ENCODE measurements at places on chromosomes 3 and 15. TPM values are rescaled to one million over a fixed set of nuclear protein-coding genes. Genes with fewer than 3 reads are reported as not detected.
A peak's percentile ranks its signal among the peaks of the same experiment; 100 is the strongest.

The PROS1 gene
- 5.2 TPM for total RNA-seq

- peaks cover 68% of the 10 kb centered on the region for H3K4me1 ChIP-seq
- DNase-seq: no peak
- H3K4me3 ChIP-seq: no peak overlapping the region
- no peaks in the 10 kb centered on the region for H3K36me3 ChIP-seq
Measured at GRCh38 chr3:183303690-183304089, 50.6 kb downstream of the B3GNT5 start.

- no peaks in the 10 kb centered on the region for H3K36me3 ChIP-seq
- H3K27ac ChIP-seq: peak overlapping the region; percentile 60
- H3K27me3 ChIP-seq: no peaks in the 10 kb centered on the region
- H3K4me1 ChIP-seq: peaks cover 20% of the 10 kb centered on the region
Measured at GRCh38 chr3:43418601-43419272, 132.4 kb downstream of the SNRK start.

DNA sequence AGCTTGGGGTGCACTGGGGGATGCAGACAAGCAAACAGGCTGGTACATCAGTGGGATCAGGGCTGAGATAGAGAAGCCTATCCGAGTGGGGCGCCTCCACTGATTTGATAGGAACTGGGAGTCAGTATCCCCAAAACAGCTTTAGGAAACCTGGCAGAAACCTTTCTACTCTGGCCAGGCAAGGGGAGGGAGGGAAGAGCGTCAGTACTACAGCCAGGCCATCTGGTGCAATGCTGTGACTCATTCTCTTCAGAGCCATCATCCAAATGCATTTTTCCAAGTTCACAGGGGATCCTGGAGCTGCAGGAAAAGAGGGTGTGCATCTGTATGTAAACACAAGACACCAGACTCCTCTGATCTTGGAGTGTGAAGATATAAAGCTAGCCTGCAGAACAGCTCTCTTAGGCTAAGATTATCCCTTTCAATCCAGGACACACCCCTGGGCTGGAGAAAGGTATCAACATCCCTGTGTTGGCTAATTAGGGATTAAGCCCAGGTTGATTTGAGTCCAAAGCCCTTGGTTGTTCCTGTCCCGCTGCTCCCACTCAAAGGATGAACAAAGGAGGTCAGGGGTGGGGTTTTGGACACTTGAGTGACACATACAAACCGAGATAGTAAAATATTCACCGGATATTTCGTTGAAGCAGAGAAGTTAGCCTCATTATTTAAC lies 9.3 kb downstream of the GALNT15 start:
- H3K4me3 ChIP-seq: no peak overlapping the region
- no peak for DNase-seq
- H3K36me3 ChIP-seq: no peaks in the 10 kb centered on the region
- peaks cover 5% of the 10 kb centered on the region for H3K4me1 ChIP-seq

- H3K27ac ChIP-seq: peak overlapping the region; percentile 87
- H3K36me3 ChIP-seq: no peaks in the 10 kb centered on the region
- peaks cover 99% of the 10 kb centered on the region for H3K4me1 ChIP-seq
- no peak for DNase-seq
- H3K27me3 ChIP-seq: no peaks in the 10 kb centered on the region
Measured at GRCh38 chr15:67145710-67146109, 80.3 kb downstream of the SMAD3 start.

- H3K4me1 ChIP-seq: peaks cover 44% of the 10 kb centered on the region
- no peaks in the 10 kb centered on the region for H3K27me3 ChIP-seq
- H3K27ac ChIP-seq: peak overlapping the region; percentile 11
- no peaks in the 10 kb centered on the region for H3K36me3 ChIP-seq
- DNase-seq: peak; percentile 71
- peak overlapping the region; percentile 12 for H3K4me3 ChIP-seq
Measured at GRCh38 chr15:59300618-59301139, 72.0 kb downstream of the MYO1E start.

The CYP1A2 gene
- total RNA-seq: not detected

The DNAJA4 gene
- total RNA-seq: 263 TPM

Measured in psoas muscle (tissue), 8 donors.